ENCODE measurements at places on chromosomes 3 and 15.

- DNase-seq, result no peak
Observed at GRCh38 chr3:115341208-115341607, 194.1 kb upstream of the ZBTB20 start.

- DNase-seq, result no peak
Observed at GRCh38 chr3:16841904-16842271, 42.9 kb upstream of the PLCL2 start.

DNA sequence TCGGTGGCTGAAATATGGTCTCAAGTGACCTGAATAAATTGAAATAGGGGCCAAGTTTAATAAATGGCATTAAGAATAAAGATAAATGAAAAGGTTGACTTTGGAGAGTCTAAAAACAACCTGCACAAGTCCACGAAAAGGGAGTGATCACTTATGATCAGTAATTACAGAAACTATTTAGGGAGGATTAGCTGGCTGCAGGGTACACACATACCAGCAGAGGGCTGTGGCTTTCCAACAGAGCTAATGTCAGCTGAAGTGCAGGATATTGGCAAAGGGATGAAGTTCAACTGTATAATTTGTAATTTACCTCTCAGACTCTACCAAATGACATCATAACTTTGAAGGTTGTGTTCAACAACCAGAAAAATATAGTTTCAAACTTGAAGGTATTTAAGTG is 86.8 kb downstream of the SYNPR start:
- no peak for DNase-seq

DNA sequence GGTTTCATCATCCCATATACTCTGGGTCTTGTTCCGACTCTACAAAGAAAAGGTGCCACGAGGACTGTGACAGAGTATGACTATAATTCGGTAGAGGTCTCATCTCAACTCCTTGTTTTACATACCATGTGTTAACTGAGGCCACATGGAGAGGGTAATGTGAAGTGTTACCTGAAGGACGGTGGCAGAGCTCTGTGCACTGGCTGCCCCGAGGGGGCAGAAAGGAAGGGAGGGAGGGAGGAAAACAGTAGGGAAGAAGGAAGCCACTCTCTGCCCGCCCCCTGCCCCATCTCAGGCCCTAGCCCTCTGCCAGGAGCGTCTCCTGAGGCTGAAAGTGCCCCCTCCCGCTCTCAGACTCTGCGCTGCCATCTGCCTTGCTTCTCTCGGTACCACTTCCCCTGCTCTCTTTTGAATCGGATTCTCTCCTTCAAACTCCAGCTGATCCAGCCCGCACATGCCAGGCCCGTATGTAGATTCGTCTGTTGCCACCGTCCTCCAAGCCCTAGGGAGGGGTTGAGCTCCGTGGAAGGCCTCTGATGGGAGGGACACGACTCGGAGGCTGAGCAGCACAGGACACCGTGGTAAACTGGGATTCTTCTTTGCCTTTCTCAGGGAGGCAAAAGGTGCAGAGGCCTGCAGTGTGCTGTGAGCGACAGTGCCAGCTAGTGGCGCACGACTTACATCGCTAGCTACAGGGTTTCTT is 70.5 kb upstream of the ATP10A start:
- no peak for DNase-seq

- DNase-seq, result no peak
Observed at GRCh38 chr3:151866711-151867410, 6.6 kb upstream of the SUCNR1 start.

- DNase-seq, result no peak
Observed at GRCh38 chr15:38216763-38217162, 35.9 kb upstream of the SPRED1 start.

GRCh38 chr3:170383567-170383966 is 26.1 kb downstream of the SKIL start:
- no peak for DNase-seq

GRCh38 chr3:49745986-49746385 is 22.2 kb upstream of the GMPPB start:
- DNase-seq, result no peak

GRCh38 chr3:108091498-108092250 is 843 bp upstream of the CD47 start:
- no peak for DNase-seq

DNA sequence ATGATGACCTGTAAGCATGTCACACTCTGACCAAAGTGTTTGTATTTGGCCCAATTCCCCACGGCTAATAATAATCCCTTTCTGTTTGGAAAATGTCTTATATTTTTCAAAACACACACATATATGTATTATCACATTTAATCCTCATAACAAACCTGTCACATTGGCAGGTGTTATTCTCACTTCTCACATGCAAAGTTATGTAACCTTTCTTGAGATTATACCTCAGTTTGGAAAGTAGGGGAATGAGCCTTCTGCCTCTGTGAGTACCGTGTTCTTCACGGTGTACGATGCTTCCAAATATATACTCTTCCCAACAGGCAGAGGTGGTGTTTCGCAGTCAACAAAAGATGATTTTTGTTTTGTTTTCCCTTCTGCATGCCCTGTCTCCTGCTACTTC is 205.6 kb downstream of the TP63 start:
- no peak for DNase-seq

- no peak for DNase-seq
Observed at GRCh38 chr15:75502360-75502759, 50.9 kb upstream of the SIN3A start.

DNA sequence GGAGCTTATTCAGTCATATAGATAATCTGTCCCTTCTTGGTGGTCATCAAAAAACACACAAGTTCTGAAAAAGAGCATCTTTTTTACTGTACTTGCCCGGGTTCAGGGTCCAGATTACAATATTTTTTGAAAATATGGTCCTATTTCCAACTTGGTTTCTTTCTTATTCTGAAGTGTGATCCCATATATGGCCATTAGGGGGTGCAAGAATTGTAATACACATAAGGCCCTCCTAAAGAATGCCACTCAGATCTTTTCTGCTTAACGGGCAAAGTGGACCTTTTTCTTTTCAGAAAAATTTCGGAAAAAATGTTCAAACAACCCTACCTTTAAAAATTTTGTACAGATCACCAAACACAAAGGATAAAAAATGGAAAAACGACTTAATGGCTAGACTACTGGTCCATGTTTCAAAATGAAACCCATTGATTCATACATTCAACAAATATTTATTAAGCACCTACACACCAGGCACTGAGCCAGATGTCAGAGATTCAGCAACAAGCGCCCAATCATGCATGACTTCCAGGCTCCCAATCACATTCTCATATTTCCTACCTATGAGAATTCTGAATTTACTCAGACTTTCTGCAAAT is 102.0 kb upstream of the MYRIP start:
- no peak for DNase-seq

- DNase-seq, result no peak
Observed at GRCh38 chr15:73527598-73527997, 84.6 kb downstream of the REC114 start.

DNA sequence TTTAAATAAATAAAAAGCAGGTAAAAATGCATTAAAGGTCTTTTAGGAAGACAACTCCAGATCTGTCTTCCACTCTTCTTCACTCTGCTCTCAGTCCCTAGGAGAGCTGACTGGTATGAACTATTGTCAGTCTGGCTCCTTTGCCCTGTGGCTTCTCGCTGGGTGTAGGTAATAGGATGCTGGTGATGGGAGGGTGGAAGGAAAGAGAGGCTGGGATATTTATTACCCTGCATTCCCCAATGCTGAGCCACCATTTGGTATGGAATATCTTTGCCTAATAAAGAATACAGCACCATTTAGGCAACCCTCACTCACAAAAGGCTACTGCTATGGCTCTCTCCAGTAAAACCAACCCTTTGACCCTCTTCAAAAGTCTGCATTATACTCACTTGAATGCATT is 326.9 kb downstream of the CNTN3 start:
- DNase-seq, result no peak

- DNase-seq, result no peak
Observed at GRCh38 chr3:155441506-155441905, 148.0 kb upstream of the STRIT1 start.

- no peak for DNase-seq
Observed at GRCh38 chr15:45589256-45589655, 2.1 kb downstream of the BLOC1S6 start.

GRCh38 chr15:65406424-65407000 is 16.2 kb downstream of the IGDCC4 start:
- no peak for DNase-seq

- no peak for DNase-seq
Observed at GRCh38 chr3:124615896-124616543, 114.2 kb upstream of the UMPS start.

DNA sequence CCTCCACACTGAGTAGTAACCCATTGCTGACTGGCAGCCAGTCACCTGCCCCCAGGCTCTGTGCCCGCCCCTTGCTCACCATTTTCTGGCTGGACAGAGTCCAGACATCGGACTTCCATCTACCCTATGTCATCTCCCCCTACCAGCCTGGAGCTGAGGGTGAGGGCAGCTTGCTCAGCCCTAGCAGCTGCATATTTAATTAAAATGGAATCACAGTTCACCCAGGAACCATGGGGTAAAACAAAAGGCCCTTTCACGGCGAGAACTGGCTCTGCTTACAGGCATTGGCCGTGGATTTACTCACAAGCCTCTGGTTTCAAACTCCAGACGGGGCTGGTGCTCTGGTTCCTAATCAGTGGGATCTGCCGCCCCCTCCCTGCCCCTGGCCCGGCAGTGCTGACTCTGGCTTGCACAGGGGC is 94.9 kb upstream of the ATP2B2 start:
- no peak for DNase-seq

DNA sequence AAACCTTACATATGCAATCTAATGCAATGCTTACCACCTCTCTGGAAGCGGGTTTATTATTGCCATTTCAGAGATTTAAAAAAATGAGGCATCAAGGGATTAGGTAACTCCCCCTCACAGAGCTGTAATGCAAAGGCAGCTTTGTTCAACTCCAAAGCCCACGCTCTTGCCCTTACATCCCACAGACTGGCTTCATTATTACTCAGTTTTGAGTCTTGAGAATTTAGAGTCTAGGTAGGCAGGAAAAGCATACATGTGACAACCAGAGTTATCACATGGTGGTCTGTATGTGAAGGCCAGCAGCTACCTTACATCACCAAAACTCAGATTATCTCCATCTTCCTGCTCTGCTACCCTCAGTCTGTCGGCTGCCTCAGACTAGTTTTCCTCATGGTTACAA is 326.9 kb downstream of the UACA start:
- DNase-seq, result no peak

DNA sequence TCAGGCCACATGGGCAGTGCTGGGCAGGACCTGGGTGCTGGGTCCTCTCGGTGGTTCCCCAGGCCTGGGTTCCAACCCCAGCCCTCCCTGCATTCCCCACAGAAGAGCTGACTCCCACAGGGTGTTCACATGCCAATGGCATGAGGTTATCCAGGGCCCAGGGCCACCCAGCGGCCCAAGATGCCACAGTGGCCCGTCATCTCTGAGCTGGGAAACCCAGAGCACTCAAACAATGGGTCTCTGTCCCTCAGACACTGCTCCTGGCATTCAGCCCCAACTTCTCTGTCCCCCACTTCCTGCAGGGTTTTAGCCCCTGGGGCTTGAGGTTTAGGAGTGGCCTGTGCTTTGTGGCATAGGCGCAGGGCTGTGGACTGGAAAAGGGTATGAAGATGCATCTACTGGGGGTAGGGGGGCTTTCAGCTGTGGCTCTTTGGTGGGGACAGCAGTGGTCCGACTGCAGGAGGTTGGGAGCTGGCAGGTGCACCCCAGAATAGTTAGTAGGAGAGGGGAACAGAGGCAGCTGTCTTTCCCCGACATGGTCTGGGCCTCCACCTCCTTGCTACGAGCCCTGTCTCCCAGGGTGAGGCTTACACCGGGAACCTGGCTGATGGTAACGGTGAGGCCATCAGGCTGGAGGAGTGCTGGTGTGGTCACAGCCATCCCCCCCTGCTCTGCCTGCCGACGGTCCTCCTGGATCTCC is 1.7 kb downstream of the CCDC9B start:
- DNase-seq, result no peak

- no peak for DNase-seq
Observed at GRCh38 chr3:66702126-66702525, 201.3 kb upstream of the LRIG1 start.

DNA sequence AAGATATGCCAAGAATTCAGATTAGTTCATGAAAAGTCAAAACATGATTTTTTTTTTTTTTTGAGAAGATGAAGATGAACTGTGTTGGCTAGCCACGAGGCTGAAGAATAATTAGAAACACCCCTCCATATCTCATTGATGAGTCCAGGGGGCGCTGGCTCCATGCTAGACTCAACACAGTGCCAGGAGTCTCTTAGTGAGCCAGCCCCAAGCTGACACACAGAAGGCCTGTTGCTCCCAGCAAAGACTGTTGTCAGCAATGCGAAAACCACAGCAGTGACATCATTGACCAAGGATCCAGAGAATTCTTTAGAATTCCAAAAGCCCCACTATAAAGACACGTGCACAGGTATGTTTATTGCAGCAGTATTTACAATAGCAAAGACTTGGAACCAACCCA is 185.2 kb downstream of the ANXA2 start:
- DNase-seq, result no peak

DNA sequence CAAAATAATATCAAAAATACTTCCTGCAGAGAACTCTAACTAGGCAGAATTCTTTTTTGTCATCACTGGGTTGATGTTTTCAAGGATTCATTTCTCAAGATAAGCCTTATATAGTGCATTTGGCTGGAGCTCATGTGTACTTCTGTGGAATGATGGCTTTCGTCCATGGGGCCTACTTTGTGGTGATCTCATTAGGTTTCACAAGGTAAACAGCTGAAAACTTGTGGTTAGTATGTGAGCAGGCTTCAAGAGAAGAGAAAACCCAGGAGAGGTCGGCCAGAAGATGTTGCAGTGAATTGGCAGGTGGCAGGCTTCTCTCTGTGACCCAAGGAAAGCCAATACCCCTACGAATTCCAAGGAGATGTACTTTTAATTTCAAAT is 121.4 kb upstream of the PHLDB2 start:
- no peak for DNase-seq

GRCh38 chr3:75768303-75769017 is 16.9 kb downstream of the ZNF717 start:
- DNase-seq, result no peak

GRCh38 chr15:42843699-42844098 is 76.9 kb downstream of the TTBK2 start:
- no peak for DNase-seq

- DNase-seq, result no peak
Observed at GRCh38 chr3:122233101-122233952, 49.9 kb downstream of the CASR start.

DNA sequence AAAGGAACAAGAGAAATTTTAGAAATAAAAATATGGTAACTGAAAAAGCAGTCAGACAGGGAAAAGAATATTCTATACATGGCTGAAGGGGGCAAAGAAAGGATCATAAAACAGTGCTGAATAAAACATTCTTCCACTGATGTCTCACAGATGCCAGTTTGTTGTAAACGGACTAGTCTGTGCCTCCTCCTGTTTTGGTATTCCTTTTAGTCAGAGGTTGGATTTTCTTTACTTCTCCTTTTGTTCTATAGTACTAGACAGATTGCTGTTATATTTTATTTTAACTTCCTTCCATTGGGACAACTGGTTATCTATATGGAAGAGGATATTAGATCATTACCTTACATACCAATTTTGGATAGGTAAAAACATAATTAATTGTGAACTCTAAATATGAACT is 16.0 kb upstream of the GNB5 start:
- no peak for DNase-seq

GRCh38 chr3:129608087-129608935 is 1.8 kb upstream of the PLXND1 start:
- no peak for DNase-seq
